ENCODE measurements at places on chromosomes 13 and 19.

DNA sequence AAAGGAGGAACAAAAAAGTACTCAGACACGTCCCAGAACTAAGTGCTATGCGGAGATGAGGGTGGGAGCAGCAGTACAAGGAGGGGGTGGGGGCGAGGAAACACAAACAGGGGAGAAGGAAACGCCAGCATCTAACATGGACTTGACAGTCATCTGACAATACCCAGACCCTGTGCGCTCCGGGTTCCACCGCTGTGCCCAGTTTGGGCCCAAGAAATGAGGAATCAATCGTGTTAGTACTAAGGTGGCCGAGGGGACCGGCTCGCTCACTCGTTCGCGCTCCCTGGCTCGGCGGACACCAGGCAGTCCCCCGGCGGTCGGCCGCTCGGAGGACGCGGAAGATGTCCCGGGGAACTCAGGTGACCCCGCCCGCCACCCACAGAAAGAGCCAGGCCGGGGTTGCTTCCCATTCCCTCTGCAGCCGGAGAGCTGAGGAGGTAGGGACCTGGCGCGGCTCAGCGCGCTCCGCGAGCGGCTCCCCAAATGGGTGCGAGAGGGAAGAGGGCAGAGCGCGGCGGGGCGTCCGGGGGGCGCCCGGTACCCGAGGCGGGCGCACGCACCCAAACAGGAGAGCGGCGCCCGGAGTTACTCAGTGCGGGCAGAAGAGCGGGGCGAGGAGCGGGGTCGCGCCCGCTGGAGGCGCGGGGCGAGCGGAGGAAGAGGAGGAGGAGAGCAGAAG is 616 bp downstream of the TSHZ3 start:
- no peak for DNase-seq

DNA sequence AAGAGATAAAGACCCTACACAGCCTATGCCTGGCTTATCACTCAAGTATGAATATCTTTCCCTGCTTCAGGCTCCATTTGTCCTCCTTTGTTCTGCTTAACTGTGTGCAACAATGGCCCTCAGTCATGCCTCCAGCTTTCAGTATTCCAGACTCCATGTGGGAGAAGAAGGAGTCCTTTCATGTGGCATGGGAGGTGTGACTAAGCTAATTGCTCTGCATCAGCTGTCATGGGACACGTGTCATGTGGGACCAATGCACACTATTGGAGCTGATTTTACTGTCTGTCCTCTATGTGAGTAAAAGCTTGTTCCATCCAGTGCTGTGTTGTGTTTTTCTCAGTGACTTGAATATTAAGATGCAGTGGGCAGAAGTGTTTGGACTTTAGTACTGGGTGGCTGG is 1198.3 kb downstream of the OLFM4 start:
- DNase-seq = no peak

- DNase-seq = no peak
Observed at GRCh38 chr19:4258181-4258580, 11.3 kb downstream of the YJU2 start.

DNA sequence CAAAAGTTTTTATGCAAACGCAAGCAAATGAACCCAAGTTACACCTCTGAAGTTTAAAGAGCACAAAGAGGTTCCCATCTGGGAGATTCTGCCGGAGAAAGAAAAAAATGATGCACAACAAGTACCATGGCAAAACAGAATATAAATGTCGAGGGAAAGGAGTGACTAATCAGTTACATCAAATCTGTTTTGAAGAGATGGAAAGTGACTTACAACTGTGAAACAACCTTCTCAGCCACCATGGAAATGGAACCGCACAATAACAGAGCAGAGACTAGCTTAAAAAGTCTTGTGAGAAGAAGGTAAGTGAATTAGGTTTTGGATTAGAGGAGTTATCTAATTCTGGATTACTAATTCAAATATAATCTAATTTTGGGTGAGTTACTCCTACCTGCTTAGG is 2.4 kb downstream of the HSPH1 start:
- no peak for DNase-seq

DNA sequence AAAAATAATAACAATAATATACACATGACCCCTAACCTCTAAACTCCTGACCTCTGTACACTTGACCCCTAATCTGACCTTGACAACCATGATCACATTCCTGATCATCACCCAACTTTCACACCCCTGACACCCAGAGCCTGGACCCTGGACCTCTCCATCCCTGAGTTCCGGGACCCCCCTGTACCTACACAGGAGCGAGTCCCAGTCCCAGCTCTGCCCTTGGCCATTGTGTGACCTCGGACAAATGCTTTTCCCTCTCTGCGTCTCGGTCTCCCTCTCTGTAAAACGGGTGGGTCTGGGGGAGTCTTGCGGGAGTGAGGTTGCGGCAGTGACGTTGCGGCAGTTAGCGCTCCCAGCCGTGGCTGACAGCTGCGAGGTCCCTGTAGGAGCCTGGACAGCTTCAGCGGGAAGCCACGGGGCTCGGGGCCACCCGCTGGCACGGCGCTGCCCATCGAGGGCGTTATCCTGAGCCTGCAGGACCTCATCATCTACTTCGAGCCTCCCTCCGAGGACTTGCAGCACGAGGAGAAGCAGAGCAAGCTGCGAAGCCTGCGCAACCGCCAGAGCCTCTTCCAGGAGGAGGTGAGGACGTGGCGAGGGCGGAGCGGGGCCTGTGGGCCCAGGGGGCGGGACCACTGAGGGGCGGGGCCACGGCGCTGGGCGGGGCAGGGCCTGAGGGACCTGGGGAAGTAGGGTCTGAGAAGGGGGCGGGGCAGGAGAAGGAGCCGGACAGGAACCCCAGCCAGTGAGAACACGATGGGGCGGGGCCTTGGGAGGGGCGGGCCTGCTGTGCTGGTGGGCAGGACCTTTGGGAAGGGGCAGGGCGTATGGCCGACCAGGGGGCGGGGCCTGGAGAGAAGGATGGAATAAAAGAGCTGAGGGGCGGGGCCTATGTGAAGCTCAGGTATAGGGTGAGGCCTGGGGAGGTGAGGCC is 19.2 kb downstream of the RYR1 start:
- DNase-seq = no peak

- no peak for DNase-seq
Observed at GRCh38 chr13:24217601-24218281, 57.2 kb downstream of the SPATA13 start.

DNA sequence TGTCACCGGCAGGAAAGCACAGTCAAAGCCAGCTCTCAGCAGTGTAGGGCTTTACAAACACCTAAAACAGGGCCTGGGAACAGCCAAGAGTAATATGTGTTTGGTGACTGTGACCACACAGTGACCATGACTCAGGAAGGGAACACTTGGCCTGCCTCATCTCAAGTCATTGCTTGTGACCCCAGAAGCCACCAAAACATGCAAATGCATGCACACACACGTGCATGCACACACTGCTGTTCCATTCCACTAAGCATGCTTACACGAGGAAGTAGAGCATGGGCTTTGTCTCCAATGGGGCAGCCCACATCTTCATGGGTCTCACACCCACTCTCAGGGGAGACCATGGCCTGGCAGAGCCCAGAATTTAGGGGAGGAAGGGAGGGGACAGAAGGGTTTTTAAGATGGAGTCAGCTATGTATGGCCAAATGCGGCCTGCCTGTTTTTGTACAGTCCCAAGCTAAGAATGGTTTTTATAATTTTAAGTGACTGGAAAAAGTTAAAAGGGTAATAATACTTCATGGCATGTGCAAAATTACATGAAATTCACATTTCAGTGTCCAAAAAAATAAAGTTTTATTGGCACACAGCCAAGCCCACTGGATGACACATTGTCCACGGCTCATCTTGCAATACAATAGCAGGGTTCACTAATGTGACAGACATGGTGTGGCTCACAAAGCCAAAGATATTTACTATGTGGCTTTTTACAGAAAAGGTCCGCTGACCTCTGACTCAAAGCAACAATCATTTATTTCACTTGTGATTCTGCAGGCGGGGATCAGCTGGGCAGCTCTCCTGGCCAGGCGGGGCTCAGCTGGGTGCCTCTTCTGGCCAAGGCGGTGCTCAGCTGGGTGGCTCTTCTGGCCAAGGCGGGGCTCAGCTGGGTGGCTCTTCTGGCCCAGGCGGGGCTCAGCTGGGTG is 17.3 kb downstream of the ZFR2 start:
- DNase-seq = no peak

DNA sequence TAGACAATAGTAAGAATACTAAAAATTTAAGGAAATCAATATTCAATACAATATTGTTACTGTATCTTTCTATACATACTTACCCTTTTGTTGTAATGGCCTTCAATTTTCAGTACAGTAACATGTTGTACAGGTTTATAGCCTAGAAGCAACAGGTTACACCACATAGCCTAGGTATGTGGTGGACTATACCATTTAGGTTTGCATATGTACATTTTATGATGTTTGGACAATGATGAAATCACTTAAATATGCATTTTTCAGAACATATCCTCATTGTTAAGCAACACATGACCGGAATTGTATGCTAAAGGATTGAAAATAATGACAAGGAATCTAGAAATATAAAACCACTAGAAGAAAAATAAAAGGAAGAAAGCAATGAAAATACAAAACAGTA is 611.4 kb downstream of the DACH1 start:
- no peak for DNase-seq

GRCh38 chr13:110277357-110277975 is 29.5 kb downstream of the COL4A1 start:
- no peak for DNase-seq

- DNase-seq = no peak
Observed at GRCh38 chr13:80215368-80215767, 125.6 kb downstream of the SPRY2 start.

DNA sequence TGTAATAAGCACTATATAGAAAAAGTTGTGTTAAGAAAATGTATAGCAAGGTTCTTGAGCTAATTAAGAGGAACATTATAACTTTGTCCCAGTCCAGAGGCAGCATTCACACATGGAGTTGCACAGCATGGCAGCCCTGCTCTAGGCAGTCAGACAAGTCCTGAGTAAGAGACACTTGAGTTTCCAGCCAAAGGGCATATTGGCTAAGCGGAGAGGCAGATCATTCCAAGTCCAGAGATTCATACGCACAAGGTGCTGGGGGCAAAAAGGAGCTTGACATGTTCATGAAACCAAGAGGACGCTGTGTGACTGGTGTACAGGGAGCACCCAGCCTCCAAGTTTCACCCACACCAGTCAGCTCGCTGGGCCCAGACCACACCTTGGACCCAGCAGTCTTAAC is 232.6 kb upstream of the IPO5 start:
- no peak for DNase-seq

DNA sequence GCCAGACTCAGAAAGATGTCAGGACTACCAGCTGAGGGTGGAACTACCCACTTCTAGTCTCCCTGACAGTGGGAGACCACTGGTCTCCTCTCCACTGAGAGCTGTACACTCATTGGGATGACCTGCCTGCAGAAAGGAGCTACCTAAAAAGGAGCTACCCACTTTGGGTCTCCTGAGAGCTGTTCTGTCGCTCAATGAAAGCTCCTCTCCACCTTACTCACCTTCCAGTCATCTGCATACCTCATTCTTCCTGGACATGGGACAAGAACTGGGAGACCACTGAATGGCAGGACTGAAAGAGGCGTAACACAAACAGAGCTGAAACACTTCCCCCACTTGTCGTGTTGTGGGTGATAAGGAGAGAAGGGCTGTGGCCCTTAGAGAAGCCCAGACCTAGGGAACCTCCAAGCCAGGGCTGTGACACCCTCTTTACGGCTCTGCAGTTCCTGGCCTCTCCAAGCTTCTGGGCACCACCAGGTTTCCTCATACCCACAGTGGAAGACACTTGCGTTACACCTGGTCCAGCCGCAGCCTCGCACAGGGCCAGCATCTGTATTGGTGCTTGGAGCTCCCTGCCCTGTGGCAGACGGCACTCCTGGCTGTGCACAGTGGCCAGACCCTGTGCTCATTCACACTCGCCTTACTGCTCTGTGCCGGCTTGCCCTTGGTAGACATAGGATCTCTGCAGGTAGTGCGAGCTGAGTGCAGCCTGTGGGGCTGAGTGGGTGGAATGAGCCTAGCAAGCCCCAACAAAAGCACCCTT is 54.9 kb upstream of the SLITRK6 start:
- no peak for DNase-seq

DNA sequence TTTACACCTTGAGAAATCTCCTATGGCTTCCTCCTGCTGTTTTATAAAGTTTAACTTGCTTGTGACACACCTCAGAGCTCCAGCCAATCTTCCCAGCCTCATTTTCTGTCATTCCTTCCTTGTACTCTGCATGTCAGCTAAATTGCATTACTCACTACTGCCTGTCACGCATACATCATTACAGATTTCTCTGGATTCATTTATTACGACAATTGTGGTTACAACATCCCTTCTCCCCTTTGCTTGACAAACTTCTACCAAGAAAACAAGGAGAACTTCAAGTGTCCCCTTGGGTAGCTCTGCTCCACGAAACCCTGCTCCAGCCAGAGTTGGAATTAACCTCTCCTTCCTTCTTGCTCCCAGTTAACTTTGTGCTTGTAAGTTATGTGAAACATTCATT is 22.0 kb upstream of the GPR18 start:
- no peak for DNase-seq

DNA sequence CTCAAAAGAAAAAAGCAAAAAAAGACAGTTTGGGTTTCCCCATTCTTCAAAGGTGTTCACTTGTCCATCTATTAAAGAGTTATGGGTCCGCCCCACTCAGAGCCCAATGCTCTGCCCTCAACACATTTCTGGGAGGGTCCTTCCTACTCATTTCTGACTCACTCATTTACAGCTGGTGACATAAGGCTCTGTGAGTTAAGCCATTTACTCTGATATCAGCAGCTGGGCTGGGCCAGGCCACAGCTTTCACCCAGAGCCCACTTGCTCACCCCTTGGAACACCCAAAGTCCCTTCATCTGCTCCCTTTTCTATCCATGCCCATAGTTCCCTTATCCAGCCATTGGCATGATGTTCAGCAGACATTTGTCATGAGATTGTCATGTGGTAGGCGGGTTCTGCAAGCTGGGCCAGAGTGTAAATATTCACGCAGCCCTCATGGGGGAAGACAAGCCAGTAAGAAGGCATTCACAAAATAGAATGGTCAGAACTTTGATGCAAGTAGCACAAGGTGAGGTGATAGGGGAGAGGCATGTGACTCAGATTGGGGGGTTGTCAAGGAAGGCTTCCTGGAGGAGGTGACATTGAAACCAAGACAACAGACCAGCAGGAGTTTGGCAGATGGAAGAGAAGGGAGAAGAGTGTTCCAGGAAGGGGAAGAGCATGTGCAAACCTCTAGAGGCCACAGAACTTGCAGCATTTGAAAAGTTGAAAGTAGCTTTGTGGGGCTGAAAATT is 5.9 kb downstream of the MAST1 start:
- no peak for DNase-seq

GRCh38 chr19:41424335-41425173 is 2.6 kb downstream of the B3GNT8 start:
- DNase-seq = no peak

DNA sequence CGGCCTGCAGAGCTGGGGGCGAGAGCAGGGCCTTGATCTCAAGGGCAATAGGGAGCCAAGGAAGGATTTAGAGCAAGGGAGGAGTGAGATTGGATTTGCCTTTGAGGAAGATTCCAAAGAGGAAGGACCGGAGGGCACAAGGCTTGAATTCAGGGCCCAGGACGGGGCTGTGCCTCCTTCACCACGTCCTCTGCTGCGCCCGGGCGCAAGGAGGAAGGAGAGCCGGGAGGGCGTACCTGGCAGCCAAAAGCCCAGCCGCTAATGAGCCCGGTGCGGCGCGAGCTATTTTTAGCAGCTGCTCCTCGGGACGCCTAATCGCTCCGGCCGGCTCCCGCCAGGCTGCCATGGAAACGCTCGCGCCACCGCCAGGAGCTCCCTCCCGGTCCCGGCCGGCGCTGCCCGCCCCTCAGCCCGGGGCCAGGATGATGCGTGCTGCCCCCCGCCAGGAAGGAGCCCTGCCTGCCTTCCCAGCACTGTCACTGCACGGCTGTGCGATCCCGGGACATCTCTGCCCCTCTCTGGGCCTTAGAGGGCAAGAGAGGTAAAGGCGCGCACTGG is 31.3 kb downstream of the TINCR start:
- no peak for DNase-seq

- no peak for DNase-seq
Observed at GRCh38 chr13:35984287-35984686, 146.9 kb downstream of the DCLK1 start.
